CD8-positive, alpha-beta memory T cell (primary cell): ENCODE measurements at places on chromosomes 12 and 14.

DNA sequence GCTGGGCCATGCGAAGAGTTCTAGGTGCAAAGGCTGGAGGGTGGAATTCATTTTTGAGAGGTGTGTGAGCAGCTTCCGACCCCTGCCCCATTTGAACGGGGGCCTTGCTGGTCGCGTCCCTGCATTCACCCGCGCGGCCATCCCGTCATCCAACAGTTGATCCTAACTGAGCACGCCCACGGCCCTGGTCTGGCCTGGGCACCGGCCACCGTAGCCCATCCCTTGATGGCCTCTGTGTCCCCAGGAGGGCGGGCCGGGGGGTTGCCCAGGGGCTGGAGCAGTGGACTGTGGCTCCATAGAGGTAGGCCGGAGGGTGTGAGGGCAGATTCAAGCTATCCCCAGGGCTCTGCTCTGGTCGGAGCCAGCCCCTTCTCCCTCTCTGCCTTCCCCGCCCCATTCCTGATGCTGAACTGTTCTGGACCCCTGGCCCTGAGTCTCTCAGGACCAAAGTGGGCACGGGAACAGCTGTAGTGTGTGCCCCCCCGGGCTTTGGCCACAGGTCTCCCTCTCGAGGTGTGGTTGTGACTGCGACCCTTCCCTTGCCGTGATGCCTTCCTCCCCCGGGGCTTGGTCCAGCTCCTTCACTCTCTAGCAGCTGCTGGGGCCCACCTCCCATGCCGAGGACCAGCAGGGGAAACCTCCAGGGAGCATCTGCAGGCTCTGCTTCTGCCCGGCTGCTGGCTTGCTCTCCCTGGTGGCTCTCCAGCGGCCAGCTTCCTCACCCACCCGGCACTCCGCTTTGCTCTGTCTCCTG, 9.1 kb downstream of the MEG3 start:
- no peak for DNase-seq

GRCh38 chr14:55045087-55045486, 6.4 kb upstream of the MAPK1IP1L start:
- DNase-seq: no peak

GRCh38 chr12:112906712-112907414, at the start of gene OAS1:
Gene OAS1 (plus strand): TSS chr12:112906962. CDS start chr12:112907040, 78 bp downstream.
- DNase-seq: no peak

DNA sequence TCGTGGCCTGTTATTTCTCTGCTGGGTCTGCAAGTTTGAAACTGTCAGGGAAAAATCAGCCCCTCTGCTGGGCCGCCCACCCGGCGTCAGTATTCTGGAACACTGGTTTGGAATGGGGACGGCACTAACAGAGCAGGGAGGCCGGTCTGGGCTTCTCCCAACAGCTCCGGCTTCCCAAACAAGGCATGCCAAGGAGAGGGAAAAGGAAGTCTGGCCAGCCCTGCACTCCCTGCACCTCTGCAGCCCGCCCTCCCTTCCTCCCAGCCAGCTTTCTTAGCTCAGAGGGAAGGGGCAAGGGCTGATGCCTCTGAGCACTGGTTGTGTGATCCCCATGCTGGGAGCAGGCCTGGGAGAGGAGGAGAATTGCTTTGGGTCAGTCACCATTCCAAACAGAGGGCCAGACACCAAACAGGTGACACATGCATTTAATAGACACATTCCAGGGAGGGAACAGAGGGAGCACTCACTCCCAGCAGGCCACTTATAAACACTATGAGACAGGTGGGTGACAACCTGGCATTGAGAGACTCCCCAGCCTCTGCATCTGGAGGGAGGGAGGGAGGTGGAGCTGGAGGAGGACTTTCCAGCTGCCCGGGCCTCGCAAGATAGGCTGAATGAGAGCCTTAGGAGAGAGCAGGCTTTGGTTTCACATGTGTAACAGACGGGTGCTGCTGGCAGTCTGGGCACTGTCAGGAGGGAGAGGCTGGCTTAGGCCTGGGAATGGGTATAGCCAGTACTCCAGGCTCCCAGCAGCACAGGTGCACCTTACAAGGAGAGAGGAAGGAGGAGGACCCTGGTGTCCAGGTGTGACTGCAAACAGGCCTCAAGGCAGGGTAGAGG, 10.3 kb downstream of the KRT75 start:
- DNase-seq: no peak

- DNase-seq: no peak
Observed at GRCh38 chr14:50389668-50390441, 6.8 kb downstream of the CDKL1 start.

DNA sequence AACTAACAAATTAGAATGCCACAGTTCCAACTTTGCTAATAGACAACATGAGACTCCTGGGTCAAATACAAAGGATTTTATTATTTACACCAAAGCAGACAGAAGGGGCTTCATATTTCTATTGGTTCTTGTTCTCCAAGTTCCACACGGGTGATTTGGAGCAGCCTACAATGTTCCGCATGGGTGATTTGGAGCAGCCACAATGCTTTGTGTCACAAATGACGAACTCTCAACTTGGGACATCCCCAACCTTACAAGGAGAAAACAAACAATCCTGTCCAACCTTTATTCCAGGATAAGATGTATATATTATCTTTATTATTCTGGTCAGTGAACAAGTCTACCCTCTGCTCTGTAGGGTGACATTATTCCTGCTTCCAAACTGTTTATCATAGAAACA, 694.3 kb upstream of the MGAT4C start:
- no peak for DNase-seq

GRCh38 chr12:122362755-122363154, 59.7 kb downstream of the CLIP1 start:
- no peak for DNase-seq

- DNase-seq: peak; percentile 47
Observed at GRCh38 chr14:74425525-74426201, 347 bp downstream of the SYNDIG1L start.

- no peak for DNase-seq
Observed at GRCh38 chr12:75812271-75813018, 219.1 kb downstream of the PHLDA1 start.

GRCh38 chr12:89960607-89961394, 252.2 kb upstream of the ATP2B1 start:
- no peak for DNase-seq

- DNase-seq: no peak
Observed at GRCh38 chr12:19576506-19577280, 137.4 kb downstream of the AEBP2 start.

DNA sequence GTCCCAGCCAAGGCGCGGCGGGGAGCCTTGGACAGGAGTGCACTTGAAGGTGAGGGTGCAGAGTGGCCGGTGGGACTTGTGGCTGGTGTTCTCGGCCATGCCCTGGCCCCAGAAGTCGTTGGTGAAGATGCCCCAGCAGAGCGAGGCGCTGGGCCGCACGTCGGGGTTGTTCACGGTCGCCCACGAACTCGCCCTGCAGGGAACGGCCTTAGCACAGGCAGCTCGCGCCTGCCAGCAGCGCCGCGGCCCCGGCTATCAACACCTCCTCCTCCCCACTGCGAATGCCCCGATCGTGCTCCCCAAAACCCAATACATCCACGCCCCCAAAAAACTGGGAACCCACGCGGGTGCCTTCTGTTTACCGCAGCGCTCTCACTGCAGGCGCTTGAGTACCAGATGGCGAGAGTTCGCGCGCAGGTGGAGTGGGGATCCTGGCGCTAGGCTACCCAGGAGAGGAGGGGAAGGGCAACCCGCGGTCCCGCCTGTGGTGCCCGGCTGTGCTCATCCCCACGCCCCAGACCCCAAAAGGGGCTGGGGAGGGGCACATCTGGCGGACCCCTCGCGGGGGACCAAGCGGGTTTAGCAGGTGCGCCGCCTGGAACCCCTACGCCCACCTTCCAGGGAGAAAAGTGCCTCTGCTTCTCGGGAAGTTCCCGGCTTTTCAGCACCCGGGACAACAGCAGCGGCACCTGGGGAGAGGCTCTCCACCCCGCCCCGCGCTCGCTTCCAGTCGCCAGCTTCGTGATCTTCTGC, 386.3 kb upstream of the TMTC1 start:
- no peak for DNase-seq

- DNase-seq: peak; percentile 64
Observed at GRCh38 chr14:91873471-91874415, 6.4 kb upstream of the TC2N start.

GRCh38 chr14:90061685-90062126, at the start of gene KCNK13:
Gene KCNK13 (plus strand): TSS chr14:90061994. CDS start chr14:90062206, 212 bp downstream.
- no peak for DNase-seq

GRCh38 chr14:95659990-95660385, 26.2 kb upstream of the TCL1B start:
- no peak for DNase-seq

DNA sequence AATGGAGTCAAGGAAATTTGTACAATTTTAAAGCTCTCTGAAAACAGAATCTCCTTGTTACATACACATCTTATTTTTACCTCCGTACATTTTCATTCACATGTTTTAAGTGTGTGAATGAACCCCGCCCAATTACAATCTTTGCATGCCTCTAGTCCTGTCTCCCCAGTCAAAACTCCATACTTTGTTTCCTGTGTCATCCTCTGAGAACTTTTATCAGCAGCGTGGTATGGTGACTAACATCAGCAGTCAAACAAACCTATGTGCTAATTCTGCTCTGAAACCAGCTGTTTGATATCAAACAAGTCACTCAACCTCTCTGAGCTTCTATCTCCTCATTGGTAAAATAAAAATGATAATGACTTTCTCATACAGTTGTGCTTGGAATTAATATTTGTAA, 15.8 kb upstream of the ERGIC2 start:
- no peak for DNase-seq

- DNase-seq: no peak
Observed at GRCh38 chr12:6285532-6286306, 24.8 kb upstream of the PLEKHG6 start.

- DNase-seq: no peak
Observed at GRCh38 chr12:101474248-101474647, 888 bp upstream of the SPIC start.

GRCh38 chr12:33587354-33587753, 147.7 kb upstream of the SYT10 start:
- DNase-seq: no peak

GRCh38 chr14:37889087-37889486, 293.7 kb downstream of the TTC6 start:
- DNase-seq: no peak

DNA sequence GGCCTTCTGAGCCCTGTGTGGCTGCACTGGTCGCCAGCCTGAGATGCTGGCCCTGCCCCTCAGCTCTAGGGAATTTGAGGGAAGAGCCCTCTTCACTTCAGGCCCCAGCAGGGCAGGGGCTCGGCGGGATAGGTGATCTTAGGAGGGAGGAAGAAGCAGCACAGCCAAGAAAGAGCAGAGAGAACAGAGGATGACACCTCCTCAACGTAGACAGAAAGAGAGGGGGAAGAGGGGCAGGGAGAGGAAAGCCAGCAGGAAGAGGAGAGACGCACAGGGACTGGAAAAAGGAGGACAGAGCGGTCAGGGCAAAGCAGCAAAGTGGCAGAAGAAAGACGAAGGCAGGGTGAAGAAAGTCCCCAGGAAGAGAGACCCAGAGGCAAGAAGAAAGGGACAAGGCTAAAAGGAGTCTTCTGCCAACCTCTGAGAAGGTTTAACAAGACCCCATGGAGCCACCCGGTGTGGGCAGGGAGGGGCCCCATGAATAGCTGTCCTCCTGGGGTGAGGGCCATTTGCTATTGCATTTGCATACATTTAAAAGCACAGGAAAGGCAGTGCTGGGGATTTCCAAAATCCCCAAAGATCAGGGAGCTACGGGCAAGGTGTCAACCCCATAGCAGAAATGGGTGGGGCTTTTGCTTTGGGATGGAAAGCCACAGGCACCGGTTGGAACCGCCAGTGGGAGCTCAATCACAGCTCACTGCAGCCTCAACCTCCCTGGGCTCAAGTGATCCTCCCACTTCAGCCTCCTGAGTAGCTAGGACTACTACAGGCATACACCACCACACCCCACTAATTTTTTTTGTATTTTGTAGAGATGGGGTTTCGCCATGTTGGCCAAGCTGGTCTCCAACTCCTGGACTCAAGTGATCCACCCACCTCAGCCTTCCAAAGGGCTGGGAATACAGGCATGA, 22.7 kb downstream of the CMKLR1 start:
- no peak for DNase-seq
